ENCODE measurements at places on chromosomes 4 and X.

- no peak for DNase-seq
Measured at GRCh38 chr4:67723949-67724348, 23.0 kb upstream of the UBA6 start.

DNA sequence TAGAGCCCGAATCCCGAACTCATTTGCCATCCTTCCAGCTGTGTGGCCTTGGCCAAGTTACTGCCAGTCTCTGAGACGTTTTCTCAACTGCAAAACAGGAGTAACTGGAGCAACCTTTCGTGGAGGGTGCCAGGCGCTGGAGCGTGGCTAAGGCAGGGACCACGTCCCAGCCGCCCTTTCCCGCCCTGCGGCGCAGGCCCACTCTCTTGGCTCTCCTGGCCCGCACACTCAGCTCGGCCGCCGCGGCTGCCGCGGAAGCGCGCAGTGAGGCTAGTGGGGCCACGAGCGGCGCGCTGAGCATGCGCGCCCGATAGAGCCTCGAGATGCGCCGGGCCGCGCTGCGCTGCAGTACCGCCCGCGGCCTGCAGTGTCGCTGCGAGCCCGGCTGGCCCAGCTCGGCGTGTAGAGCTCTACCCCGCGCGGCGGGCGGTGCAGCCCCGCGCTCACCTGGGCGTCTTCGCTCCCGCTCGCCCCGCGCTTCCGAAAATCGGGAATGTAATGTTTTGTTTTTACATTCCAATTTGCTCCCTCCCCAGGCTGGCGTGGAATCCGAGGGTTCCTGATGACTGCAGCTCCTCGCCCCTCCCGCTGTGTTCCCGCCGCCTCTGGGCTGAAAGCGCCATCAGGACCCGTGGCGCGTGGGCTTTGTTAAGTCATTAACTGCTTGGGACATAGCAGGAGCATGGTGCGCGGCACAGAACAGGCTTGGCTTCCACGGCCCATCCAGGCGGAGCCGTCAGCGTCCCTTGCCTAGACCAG lies 4.0 kb upstream of the ZNF518B start:
- DNase-seq: no peak

- no peak for DNase-seq
Measured at GRCh38 chrX:29652484-29652883, 562.9 kb upstream of the MAGEB2 start.

DNA sequence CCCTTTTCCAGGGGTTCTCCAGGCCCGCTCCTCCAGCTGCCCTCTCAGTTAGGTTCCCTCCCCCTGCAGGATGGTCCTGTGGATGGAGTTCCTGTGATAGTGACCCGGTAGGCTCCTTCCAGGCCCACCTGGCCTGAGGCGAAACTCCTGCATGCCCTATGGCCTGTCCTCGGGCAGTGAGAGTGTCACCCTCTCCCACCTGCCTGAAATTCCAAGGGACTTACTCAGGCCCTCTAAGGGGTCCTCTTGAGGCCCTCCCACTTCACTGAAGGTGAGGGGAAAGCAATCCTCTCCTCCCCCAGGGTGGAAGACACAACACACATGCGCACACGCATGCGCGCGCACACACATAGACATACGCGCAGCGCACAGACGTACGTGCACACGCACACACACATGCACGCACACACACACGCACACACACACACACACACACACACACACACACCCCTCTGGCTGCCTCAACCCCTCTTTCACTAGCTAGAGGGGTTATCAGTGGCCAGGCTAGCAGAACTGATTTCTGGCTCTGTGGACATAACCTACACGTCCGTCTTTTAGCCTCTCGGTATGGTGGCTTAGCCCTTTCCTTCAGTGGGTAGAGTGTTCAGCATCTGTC lies 215.9 kb downstream of the CBR4 start:
- no peak for DNase-seq

DNA sequence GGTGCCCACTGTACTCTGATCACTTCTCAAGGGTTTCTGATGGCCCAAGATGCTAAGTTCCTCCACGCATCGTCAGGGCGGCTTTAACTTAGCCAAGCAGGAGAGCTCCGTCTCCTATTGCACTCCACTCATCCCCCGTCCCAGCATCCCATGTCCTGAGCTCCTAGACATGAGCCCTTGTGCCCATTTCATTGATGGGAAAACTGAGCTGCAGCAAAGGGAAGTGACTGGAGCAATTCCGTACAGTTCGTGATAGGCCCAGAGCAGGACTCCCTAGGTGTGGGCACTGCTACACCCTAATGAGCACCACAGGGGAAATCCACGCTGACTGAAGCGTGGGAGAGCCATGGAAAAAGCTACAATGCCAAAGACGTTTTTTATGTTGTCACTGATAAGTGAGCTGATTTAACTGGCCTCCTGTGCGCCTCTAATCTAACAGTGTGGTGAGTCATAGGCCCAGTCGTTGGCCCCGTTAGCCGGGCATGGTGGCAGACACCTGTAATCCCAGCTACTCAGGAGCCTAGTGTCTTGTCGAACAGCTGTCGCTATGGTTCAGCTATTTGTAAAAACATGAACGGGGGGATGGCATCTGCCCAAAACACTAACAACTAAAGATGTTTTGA lies 14.9 kb downstream of the NSDHL start:
- no peak for DNase-seq

GRCh38 chrX:109760209-109760921 lies 27.3 kb upstream of the ACSL4 start:
- DNase-seq: no peak

DNA sequence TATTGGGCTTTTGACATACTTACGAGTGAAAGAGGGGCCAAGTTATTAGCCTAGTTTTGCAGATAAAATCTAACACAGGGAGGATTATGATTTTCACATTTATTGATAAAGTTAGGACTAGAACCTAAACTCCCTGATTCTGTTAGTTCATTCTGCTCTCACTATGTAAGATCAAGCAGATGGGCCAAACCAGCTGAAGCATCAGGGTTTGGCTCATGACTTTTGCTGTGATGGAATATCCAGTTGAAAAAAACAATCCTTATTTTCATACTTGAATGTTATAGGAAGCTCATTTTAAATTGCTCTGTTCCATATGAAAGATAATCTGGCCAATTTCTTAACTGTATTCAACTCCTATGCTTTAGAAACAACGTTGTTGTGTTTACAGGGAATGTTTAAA lies 21.2 kb downstream of the SPRY1 start:
- DNase-seq: no peak

GRCh38 chr4:42627885-42628646 lies 28.8 kb downstream of the ATP8A1 start:
- no peak for DNase-seq

- no peak for DNase-seq
Measured at GRCh38 chr4:94285666-94286065, 57.0 kb downstream of the HPGDS start.

DNA sequence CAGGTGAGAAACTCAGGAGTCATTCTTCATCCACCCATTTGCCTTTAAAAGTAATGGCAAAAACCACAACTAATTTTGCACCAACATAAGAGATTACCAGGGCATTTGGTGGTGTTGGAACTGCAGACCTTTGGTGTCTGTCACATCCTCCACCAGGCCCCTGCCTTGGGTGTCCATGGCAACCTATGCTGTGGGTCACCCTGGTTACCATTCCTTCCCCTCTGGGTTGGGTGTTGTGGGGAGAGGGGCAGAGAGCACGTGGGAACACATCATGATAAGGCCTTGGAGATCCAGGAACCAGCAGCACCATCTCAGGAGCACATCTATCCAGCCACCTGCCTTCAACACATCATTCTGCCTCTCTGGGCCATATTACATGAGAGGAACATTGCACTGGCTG lies 77.3 kb downstream of the CHRNA9 start:
- DNase-seq: no peak

- DNase-seq: no peak
Measured at GRCh38 chrX:116873671-116874070, 410.9 kb upstream of the CT83 start.

- DNase-seq: no peak
Measured at GRCh38 chrX:39327255-39327654, 526.0 kb downstream of the MID1IP1 start.

DNA sequence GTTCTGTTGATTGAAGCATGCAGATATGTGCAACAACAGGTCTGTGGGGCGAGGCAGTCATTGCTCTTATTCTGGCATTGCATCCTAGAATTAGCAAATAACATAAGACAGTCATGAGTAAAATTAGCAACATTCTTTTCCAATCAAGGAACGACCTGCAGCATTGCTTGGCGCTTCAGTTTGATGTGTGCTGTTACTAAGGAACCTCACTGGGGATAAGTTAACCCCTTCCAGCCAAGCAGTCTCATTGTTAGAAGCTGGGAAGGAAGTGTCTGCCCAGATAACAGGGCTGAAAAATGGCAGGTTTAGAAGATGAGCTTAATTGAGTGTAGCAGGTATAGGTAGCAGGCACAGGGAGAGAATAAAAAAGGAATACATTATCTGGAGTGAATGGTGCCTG lies 55.4 kb downstream of the RBM46 start:
- DNase-seq: no peak

GRCh38 chr4:124713185-124713592 lies 657 bp upstream of the ANKRD50 start:
- DNase-seq: no peak

DNA sequence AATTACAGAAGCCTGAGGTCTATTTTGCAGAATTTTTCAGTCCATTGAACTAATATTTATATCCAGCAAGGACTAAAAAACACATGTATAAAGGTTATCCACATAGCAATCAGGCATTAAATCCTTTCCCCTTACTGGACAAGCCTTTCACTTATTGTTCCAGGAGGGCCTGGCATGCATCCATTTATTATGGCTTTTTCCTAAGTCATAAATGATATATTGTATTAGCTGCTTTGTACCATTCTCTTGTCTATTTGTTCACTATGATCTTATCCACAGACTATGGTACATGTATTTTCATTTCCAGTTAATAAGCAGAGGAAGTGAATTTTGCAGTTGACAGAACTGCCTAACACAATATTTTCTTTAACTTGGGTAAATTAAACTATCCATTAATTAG lies 105.4 kb upstream of the ANK2 start:
- no peak for DNase-seq

GRCh38 chrX:44795945-44796450 lies 47.8 kb upstream of the DUSP21 start:
- DNase-seq: no peak

- DNase-seq: no peak
Measured at GRCh38 chr4:157265281-157265680, 44.8 kb downstream of the GRIA2 start.

GRCh38 chrX:53580742-53581504 lies 105.6 kb downstream of the HUWE1 start:
- no peak for DNase-seq

GRCh38 chrX:130224810-130225209 lies 43.9 kb downstream of the ZNF280C start:
- no peak for DNase-seq

- DNase-seq: no peak
Measured at GRCh38 chr4:94156826-94157225, 50.8 kb upstream of the SMARCAD1 start.

- DNase-seq: no peak
Measured at GRCh38 chr4:121428721-121429120, 47.9 kb upstream of the QRFPR start.

GRCh38 chr4:83114576-83114975 lies at the start of gene PLAC8:
PLAC8 (minus strand) TSS chr4:83114729; CDS start chr4:83107921, 6,808 bp downstream.
- no peak for DNase-seq

- no peak for DNase-seq
Measured at GRCh38 chr4:177008071-177008835, 215.5 kb upstream of the VEGFC start.

- DNase-seq: no peak
Measured at GRCh38 chr4:77413766-77414165, 191.9 kb upstream of the CXCL13 start.

- DNase-seq: no peak
Measured at GRCh38 chr4:2428496-2429213, 9.9 kb downstream of the CFAP99 start.

DNA sequence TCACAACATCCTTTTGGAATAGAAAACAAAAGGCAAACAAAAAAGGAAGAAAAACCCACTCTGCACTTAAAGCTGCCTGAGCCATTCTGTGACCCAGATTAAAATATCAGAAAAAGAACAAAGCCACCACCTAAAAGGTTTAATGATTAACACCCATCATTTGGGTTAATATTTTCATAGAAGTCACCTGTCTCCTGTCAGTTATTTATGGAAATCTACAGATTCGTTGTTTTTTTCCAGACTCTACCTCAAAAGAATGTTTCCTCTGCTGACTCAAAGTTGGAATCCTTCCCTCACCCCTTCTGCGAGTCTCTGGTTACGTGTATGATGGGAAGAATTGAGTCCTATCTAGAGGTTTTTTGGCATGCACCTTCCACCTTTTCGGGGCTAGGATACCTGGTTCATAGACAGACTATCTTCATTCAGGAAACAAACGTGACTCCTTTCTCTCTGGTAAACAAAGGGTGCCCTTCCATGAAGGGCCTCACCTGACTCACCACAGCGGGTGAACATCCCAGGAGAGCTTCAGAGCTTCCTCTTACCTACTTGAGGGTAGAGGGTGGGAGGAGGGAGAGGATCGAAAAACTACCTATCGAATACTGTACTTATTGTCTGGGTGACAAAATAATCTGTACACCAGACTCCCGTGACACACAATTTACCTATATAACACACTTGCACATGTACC lies 19.6 kb upstream of the CA5B start:
- no peak for DNase-seq

Measured in vagina (tissue), 2 donors.